ENCODE measurements at places on chromosomes 7 and 10. TPM values are rescaled to one million over a fixed set of nuclear protein-coding genes. Genes with fewer than 3 reads are reported as not detected.

Gene FAM25G
- total RNA-seq: not detected

Gene ETV1
- total RNA-seq: 13.0 TPM

DNA sequence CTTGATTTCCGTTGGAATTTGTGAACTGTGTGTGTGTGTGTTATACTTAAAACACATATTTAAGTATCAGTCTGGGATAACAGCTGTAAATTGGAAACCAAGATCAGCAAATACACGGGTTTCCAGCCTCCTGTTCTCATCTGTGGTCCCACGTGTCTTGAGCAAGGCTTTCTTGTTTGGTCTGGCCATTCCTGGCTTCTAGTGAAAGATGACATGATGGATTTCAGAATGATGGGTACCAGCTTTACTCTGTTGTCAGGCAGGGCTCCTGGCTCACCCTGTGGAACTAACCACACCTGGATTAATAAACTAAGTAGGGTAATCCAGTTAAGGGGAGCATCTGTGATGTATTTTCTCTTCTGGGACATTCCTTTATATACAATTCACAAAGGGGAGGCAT is 346.2 kb upstream of the AOAH start:
- no peak for DNase-seq

DNA sequence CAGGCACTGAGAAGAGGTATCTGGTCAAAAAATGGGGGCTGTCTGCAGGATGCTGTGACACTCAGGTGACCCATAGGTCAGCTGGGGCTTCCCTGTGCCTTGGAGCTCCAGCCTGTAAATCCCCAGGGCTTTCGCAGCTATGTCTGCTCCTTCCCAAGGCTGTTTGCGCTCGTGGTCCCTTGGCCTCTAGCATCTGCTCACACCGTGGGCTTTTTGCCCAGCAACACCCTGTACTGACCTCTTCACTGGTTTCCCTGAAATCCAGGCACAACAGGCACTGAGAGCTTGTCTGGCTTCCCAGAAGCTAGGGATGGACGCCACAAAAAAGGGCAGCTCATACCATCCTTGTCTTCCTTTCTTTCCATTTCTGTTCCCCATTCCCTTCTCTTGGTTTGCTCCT is 280.3 kb upstream of the HABP2 start:
- DNase-seq: no peak

Gene ANKRD7
- 7.9 TPM for total RNA-seq

DNA sequence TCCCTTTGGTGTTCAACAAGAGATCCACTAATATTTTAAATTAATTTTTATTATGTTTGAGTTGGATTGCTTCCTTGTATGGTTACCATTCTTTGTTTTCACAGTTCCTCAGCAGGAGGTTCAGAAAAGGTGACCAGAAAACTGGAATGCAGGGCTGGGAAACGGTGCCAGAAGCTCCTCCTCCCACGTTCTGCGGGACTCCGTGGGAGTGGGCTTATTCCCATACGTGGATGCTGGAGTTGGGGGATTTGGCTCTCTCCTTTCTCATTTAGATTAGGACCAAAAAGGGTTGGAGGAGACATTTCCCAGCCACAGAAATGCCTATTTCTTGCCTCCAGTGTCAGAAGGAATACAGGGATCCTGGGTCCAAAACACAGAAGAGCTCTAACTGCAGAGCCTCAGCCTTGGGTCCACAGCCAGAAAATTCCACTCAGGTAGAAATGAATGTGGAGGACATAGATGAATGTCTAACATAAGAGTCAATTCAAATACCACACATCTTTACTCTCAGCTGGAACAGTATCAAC is 56.0 kb downstream of the SORBS1 start:
- no peak for DNase-seq

GRCh38 chr7:136104269-136104603 is 127.1 kb upstream of the MTPN start:
- DNase-seq: no peak

DNA sequence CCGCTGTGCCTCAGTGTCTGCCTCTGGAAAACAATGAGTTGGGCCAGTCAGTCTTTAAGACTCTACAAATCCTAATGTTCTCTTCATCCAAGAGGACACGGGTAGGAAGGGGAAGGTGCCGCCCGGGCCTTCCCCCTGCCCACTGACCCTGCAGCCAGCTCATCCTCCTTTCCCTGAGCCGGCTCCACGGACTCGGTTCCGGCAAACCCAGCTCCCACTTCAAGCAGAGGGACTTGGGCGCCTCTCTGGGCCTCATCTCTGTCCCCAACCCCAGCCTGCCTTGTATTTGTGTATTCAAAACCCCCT is 95.6 kb downstream of the C10orf105 start:
- no peak for DNase-seq

- no peak for DNase-seq
Observed at GRCh38 chr7:114269714-114270113, 144.9 kb upstream of the FOXP2 start.

Gene TDRD1
- 0.06 TPM for total RNA-seq

Gene CTAGE8
- total RNA-seq: 0.09 TPM

Gene LRRC17
- 88.4 TPM for total RNA-seq

Gene CYP3A7
- total RNA-seq: not detected

Gene GNAI1
- 25.7 TPM for total RNA-seq

DNA sequence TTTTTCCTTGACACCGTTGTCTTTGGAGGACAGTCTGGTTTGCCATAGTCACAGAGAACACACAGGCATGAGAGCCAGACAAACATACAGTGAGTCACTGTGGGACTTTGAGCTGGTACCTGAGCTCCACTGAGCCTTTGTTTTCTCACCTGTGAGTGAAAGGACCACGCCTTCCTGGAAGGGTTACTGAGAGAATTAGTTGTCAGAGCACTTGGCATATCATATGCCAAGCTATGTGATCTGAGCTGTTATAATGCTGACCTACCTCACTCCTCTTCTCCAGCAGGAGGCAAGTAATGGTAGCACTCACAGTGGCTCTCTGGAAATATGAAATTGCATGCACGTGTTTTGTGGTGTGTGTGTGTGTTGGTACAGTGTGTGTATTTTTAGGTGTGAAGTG is 59.7 kb downstream of the CXCL12 start:
- DNase-seq: no peak

Gene TCERG1L
- 0.03 TPM for total RNA-seq

Gene TRIM50
- not detected for total RNA-seq

Gene CALHM1
- total RNA-seq: not detected

- DNase-seq: no peak
Observed at GRCh38 chr7:21214657-21215056, 213.2 kb upstream of the SP4 start.

GRCh38 chr10:78210548-78210947 is 176.9 kb downstream of the RPS24 start:
- DNase-seq: peak; percentile 12

GRCh38 chr10:10830293-10830986 is 187.2 kb upstream of the CELF2 start:
- peak; percentile 8 for DNase-seq

GRCh38 chr7:39651265-39651664 is 27.9 kb downstream of the RALA start:
- no peak for DNase-seq

Gene PCGF6
- 25.1 TPM for total RNA-seq

GRCh38 chr10:127979045-127979444 is 72.1 kb downstream of the PTPRE start:
- DNase-seq: no peak

DNA sequence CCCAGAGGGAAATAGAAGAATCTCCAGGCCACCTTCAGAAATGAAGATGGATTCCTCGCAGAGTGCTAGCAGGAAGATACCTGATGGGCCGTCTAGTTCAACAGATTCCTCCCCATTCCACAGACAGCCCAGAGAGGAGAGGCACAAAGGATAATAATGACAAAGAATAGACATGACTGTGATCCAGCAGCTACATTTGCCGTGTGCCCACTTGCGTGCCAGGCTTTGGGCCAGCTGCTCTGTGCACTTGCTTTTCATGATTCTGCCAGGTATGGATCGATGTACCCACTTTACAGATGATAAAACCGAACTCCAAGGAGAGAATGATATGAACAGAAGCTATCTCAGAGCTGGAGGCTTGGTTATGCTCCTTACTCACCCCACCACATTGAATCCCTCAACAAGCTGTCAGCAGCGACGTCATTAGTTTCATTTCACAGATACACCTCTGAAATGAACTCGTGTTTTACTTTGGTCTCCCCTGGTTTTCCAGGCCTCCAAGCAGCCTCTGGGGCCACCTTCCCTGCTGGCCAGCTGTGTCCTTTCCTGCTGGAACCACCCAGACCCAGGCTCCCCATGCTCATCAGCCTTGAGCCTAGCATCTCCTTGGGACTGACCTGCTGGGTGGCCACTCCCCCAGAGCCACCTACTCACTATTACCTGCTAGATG is 11.9 kb upstream of the WDFY4 start:
- DNase-seq: no peak

Gene PDE1C
- total RNA-seq: 24.2 TPM

DNA sequence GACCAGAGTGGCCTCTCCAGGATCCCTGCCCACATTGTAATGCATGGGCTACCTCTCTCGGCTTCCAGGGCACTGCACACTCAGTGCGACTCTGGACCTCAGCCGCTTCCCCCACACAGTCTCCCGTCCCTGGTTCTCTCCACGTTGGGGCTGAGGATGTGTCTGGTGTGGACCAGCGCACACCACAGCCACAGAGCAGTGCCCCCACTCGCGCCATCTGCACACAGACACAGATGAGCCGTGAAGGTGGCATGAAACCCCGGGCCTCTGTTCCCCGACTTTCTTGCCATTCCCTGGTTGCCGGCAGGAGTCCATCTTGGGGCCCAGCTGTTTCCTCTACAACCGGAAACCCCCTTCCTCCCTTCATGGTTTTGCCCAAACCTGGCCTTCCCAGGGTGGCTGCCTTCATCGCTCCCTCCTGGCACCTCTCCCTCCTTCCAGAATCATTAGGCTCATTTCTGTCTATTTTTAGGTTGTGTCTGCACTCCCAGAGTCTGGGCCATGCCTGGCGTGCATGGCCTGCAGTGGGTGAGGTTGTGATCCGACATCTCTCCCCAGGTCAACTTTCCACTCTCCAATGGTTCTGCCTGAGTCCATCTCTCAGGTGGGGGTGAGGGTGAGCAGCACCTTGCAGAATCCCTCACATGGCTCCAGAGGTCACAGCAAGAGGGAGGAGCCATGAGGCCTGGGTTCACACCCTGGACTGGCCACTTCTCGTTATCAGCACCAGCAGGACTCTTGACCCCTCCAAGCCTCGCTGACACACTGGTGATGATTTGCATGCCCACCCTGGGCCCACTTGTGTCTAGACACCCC is 10.1 kb downstream of the RASGEF1A start:
- no peak for DNase-seq

GRCh38 chr7:44914992-44915607 is 29.8 kb upstream of the PURB start:
- no peak for DNase-seq

Gene SPDYE2
- total RNA-seq: not detected

Gene ARMC10
- total RNA-seq: 96.0 TPM

- DNase-seq: no peak
Observed at GRCh38 chr7:70104243-70104642, 506.0 kb downstream of the AUTS2 start.

Gene SPDYE5
- total RNA-seq: not detected

DNA sequence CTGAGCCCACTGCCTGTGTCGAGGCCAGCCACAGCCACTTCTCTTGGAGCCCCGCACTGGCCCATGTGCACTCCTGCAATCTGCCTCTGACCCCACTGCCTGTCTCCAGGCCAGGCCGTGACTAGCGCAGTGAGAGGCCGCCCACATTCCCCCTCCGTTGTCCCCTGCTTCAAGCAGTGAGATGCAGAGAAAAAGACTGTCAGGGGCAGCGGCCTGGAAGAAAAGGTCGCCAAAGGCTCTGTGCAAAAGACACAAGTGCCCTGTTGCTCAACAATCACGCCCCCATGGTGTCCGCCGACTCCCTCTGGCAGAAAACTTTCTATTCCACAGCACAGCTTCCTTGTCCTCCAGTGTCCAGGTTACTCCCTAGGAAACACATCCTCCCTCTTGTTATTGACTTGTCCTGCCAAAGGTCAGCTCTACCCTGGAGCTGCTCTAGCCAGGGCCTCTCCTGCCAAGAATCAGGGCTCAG is 9.9 kb downstream of the FAM131B start:
- DNase-seq: no peak

GRCh38 chr10:19961076-19962053 is 145.1 kb downstream of the PLXDC2 start:
- DNase-seq: no peak

DNA sequence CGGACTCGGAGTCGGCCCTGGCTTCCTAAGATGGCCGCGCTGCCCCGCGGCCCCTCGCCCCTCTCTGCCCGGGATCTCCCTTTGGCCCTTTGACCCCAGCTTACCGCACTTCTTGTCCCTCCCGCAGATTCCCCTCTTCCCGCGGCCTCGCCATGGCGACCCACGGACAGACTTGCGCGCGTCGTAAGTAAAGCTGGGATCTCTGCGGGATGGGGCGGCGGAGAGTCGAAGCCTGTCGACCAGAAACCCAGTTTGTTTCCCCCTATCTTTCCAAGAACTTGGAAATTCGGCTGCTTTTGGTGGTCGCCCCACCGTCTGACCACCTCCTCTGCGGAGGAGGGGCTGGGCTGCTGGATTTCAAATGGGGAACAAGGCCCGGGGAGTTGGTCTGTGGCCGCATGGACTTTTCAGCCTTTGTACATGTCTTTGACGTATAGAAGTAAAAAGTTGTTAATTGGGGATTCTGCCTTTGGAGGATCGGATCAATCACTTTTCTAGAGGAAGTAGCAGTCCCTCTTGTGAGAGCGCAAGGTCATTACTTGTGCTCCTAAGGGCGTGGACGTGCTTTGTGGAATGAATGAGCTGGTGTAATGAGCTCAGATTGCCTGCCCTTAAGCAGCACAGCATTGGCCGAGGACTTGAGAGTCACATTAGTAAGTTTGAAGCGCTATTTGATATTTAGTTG is 553 bp downstream of the VDAC2 start:
- DNase-seq: peak; percentile 50

DNA sequence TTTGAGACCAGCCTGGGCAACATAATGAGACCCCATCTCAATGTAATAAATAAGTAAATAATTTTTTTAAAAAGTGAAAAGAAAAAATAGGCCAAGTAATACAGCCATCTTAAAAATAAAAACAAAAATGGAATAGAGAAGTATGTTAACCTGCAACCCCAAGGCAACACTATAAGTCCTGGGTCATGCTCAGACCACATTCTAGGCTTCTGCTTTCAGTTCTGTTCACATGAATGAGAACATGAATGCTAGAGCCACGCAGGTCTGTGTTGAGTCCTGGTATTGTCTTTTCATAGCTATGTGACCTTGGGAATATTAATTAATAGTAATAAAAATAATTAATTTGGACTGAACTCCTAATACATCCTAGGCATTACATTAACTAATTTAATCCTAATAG is 284.0 kb downstream of the AUTS2 start:
- no peak for DNase-seq

GRCh38 chr7:55308186-55308929 is 56.8 kb upstream of the LANCL2 start:
- peak; percentile 19 for DNase-seq

DNA sequence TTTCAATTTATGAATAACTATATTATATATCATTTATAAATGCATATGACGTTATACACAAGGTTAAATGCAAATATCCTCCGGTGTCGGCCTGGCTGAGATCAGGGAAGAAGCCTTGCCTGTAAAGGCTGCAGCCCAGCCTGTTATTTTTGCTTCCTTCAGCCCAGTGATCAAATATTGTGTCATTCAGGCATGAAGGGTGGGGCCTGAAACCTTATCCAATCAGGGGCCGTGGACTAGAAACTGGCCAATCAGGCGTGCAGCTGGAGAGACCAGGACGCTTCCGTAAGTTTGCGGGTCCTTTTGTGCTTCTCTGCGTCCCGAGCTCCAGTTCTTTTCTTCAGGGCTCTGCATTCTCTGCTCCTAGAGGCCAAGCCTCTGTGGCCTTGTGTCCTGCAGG is at the start of gene ZNF722:
Gene ZNF722 (plus strand): TSS at position 301 of the 400 bp plus-strand sequence. CDS start 113 bp downstream, outside the sequence.
- no peak for DNase-seq
